ENCODE measurements at places on chromosomes 2 and 18.

GRCh38 chr2:158936978-158937377 is 31.5 kb upstream of the TANC1 start:
- DNase-seq = peak; percentile 88

- no peak for DNase-seq
These were observed 28.2 kb downstream of the ABCG5 start for GRCh38 chr2:43810452-43810851.

- DNase-seq = no peak
These were observed 45.2 kb downstream of the USP34 start for GRCh38 chr2:61425605-61426155.

DNA sequence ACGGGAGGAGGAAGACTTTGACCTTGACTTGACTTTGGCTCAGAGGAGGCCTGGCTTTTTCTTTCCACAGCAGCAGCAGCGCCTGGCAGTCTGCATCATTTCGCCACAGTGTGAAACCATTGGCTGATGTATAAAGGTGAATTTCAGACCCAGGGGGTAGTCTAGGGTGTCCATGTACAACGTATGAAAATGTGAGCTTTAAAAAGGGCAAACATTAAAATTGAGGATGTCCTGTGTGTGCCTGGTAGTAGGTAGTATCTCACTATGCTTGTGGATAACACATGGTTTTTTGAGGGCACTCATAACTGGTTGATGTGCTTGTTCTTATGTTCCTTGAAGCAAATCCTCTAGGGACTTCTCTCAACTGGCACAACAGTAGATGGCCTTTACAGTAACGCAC is 86.1 kb downstream of the LPIN1 start:
- DNase-seq = no peak

GRCh38 chr18:53911200-53911599 is 313.3 kb downstream of the MBD2 start:
- no peak for DNase-seq

DNA sequence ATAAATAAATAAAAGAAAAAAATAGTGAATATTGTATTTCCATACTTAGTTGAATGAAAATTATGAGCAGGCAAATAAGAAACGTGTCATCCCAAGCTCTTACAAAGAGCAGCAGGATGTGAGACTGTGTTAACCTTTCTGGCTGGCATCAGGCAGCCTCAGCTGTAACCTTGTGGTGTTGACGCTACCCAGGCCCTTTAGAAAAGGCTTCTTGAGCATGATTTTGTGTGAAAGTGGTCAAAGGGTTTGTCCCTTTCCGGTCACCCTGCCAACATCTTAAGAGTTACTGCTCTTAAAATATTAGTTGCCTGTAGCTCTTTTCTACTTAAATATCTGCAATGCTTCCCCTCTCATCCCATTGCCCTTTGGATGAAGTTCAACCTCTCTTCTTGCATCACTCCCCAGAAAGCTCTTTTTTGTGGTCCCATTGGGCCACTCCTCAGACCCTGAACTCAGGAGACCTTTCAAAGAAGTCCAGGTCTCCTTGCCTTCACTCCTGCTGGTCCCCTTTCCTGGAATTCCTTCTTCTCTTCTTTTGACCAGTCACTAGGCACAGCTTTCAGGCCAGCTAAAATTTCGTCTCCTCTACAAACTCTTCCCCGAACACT is 35.0 kb downstream of the RHOB start:
- no peak for DNase-seq

All from fibroblast of upper back skin (primary cell).